ENCODE measurements at places on chromosomes 5 and 9. TPM values are rescaled to one million over a fixed set of nuclear protein-coding genes. Genes with fewer than 3 reads are reported as not detected.

DNA sequence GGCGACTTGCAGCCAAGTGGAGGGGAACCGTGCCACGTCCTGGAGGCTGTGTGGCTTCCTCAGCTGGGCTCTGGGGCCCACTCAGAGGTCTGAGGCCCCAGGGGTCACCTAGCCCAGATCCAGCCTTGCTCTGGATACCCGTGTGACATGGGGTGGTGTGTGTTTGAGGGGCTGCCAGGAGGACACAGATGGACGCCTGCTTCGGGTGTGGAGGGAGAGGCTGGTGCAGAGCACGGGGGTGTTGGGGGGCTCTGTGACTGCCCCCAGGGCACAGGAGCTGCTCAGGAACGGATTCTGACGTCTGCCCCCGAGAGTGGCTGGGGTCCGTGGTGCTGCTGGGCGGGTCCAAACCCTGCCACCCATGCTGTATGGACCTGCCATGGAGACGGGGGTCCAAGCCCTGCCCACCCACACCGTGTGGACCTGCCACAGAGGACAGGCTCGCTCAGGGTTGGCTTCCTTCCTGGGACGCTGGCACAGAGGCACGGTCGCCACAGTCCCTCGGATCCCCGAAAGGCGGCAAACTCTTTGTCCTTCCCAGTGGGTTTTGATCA is 10.5 kb downstream of the INPP5E start:
- no peak for ATAC-seq

- no peak for ATAC-seq
Measured at GRCh38 chr5:1285141-1285540, 9.7 kb downstream of the TERT start.

- ATAC-seq = no peak
Measured at GRCh38 chr5:123289210-123289609, 134.0 kb downstream of the CEP120 start.

- no peak for ATAC-seq
Measured at GRCh38 chr9:23783509-23783908, 42.5 kb downstream of the ELAVL2 start.

- no peak for ATAC-seq
Measured at GRCh38 chr9:71896761-71897160, 14.2 kb downstream of the ABHD17B start.

- ATAC-seq = no peak
Measured at GRCh38 chr5:56649569-56649968, 165.8 kb upstream of the MAP3K1 start.

DNA sequence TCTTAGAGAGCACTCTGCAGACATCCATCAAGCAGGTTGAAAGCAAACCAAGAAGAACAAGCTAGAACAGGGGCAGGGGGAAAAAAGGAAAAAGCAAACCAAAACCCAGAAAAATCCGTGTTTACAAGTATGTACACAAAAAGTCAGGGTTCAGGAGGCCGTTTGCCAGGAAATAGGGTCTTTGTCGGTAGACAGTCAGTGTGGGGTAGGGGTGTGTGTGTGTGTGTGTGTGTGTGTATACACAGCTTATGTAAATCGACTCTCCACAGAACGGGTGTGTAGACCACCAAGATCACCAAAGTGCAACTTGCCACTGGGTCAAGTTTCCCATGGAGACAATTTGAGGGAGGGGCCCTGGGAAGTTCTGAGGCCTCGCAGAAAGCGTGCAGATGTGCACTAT is 13.1 kb downstream of the SPRY4 start:
- no peak for ATAC-seq

DNA sequence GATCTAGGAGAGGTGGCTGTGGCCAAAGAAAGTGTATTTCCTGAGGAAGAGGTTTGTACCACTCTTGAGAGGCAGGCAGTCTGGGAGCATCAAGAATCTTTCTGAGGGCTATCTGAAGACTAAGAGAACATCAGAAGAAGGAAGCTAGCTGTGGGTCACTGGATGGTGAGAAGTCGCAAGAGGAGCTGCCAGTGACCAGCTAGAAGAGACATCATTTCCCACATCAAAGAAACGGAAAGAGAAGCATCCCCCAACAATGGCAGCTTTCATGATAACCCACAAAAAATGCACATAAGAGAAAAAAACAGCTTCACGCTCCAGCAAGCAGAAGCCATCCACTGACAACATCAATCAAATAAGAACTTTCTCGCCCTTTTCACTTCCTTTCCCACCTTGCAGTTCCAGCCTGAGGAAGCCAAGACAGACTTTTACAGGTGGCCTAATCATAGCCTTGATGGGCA is 25.0 kb upstream of the CEP78 start:
- ATAC-seq = no peak

GRCh38 chr9:86684148-86684547 is 263.2 kb downstream of the GAS1 start:
- ATAC-seq = no peak

GRCh38 chr5:123083298-123083697 is 5.7 kb upstream of the PRDM6 start:
- no peak for ATAC-seq

DNA sequence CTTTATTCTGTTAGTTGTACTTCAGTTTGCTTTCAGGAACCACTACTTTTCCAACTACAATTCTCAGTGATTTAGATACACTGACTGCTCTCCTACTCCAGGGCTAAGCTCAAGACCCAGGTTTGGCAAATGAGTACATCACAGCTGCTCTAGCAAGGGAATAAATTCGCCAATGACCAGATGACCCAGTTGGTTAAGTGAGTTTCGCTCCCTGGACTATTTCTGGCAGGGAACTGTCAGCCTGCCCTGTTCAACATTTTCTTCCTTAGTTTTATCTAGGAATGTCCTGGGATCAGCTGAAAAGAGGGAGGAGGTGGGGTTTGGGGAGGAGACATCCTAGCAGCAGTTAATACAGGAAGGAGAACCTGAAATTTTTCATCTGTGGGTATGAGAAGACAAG is 6.4 kb upstream of the STARD4 start:
- no peak for ATAC-seq

PCDHB10 gene
- total RNA-seq = 2.0 TPM

CNTFR gene
- 2.4 TPM for total RNA-seq

GPRIN1 gene
- total RNA-seq = 23.9 TPM

C6 gene
- total RNA-seq = not detected
